Stimulated activated CD4-positive, alpha-beta T cell treated with anti-CD3 and anti-CD28 coated beads, TNF-alpha, amount 100 ng/mL, for 48 hours (primary cell): ENCODE measurements at places on chromosomes 4 and X.

DNA sequence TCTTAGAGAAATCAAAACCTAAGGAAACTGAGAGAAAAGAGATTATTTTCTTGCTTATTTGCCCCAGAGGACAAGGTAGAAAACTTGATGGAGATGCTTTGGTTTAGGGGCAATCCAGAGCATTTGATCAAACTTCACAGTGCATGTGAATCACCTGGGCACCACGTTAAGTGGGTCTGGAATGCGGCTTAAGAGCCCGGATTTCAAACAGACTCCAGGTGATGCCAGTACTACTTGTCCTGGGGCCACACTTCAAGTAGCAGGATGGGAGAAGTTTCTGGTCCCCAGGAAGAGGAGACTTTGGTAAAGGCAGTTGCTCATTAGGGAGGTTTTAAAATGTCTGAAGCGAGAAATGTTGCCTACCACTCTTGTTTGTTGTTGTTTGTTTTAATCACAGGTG is 51.8 kb downstream of the PHOX2B start:
- DNase-seq: no peak

- DNase-seq: no peak
Observed at GRCh38 chr4:137668885-137669545, 136.7 kb upstream of the PCDH18 start.

DNA sequence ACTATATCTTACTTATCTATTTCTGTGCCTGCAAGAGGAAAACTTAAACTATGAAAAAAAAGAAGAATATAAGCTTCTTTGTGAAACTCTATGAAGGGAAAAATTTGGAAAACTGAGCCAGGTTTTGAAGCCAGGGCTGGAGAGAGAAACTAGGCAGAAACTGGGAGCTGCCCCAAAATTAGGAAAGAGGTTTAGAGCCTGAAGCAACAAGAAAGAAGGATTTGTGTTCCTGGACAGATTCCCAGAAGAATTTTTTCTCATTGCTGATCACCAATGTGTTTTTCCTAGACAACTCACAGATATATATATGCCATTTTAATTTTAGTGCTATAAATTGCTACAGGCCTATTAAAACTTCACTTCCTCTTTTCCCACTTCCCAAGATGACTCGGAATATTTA is 245.0 kb upstream of the GEMIN8 start:
- DNase-seq: no peak

GRCh38 chr4:146398404-146398803 is 123.3 kb downstream of the SLC10A7 start:
- no peak for DNase-seq

- no peak for DNase-seq
Observed at GRCh38 chrX:2652106-2652505, 39.0 kb upstream of the CD99 start.

GRCh38 chrX:135707880-135708279 is 5.6 kb upstream of the CT45A1 start:
- DNase-seq: peak; percentile 23

- no peak for DNase-seq
Observed at GRCh38 chr4:153646261-153646660, 37.8 kb upstream of the TLR2 start.

DNA sequence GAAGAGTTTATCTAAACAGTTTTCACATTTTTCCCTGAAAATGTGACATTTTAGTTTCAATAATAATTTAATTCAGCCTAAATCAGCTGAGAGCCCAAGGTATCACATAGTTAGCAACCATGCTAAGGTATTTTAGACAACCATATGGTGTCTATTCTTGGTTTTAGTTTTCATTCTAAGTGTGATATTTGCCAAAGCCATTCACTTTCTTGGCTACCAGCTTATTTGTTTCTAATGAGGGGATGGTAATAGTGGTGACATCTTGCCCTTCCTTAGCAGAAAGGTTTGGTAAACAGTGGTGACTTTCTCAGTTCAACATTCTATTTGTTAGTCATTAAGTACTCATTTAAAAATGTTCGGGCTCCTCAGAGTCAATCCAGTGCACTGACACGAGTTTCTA is 854.9 kb upstream of the HTR2C start:
- DNase-seq: no peak

GRCh38 chr4:121777625-121778024 is 12.7 kb upstream of the SMIM43 start:
- no peak for DNase-seq
